ENCODE measurements at places on chromosomes 13 and 19. TPM values are rescaled to one million over a fixed set of nuclear protein-coding genes. Genes with fewer than 3 reads are reported as not detected.

The FUT1 gene
- polyA plus RNA-seq, result 2.9 TPM

The PINLYP gene
- 12.9 TPM for polyA plus RNA-seq

DNA sequence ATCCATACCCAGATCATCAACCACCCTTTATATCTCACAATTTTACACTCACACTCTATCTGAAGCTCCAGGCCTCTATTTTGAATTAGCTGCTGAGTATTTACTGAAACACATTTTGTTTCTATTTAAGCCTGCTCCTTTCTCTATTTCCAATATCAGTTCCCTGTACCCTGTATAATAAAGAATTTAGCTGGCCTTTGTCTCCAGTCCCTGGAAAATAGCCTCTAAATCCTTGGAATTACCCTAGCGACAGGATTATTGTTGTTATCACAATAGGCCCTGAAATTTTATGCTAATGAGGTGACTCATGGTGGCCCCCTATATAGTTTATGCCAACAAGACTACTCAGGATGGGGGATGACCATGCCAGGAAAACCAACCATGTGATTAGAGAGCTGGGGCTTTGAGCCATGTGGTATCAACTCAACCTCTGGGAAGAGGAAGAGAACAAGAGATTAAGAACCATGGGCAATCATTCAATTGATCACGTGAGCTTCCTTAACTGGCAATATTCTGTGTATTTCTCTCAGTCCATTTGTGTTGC is 72.7 kb downstream of the KATNAL1 start:
- no peak for DNase-seq

The CEACAM6 gene
- 0.10 TPM for polyA plus RNA-seq

- no peak for DNase-seq
Observed at GRCh38 chr13:110388108-110388943, 81.2 kb downstream of the COL4A2 start.
